Hematopoietic multipotent progenitor cell treated with erythropoietin and hydrocortisone succinate and interleukin-3 and kit ligand, for 17 days (in vitro differentiated cells): ENCODE measurements at places on chromosomes 16 and 17.

- no peak for DNase-seq
Observed at GRCh38 chr17:48012151-48012520, 25.5 kb downstream of the COPZ2 start.

DNA sequence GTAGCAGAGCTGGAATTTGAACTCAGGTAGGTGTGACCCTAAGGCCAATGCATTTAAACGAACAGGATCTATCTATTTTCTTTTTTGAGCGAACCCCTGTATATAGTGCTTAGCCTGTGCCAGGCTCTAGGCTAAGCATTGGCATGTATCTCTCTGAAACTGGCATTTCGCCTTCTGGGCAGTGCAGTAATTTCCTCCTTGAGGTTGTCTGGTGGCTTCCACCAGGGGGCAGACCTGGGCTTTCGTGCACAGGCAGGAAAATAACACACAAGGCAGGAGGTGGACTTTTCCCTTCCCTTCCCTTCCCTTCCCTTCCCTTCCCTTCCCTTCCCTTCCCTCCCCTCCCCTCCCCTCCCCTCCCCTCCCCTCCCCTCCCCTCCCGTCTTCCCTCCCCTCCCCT is 34.4 kb upstream of the PRKCB start:
- DNase-seq, result peak; percentile 58

DNA sequence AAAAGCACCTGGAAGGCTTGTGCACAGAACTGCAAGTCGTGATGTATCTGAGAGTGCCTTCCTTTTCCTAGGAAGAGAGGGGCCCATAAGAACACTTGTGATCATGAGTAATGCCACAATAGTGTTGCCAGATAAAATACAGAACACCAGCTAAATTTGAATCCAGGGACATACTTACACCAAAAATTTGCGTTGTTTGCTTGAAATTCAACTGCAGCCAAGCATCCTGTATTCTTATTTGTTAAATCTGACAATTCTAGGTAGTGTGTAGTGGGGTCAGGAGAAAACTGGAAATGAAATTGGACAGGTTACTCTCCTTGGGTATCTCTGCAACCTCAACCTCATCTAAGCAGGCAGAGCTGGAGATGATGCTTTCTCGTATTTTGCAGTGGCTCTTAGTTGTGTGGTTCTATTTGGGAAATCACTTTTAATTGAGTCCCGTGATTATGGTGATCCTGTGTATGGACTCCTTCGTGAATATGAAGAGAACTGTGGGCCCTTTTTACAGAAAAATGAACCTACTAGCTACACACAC is 12.0 kb downstream of the SLC35B1 start:
- DNase-seq, result no peak

DNA sequence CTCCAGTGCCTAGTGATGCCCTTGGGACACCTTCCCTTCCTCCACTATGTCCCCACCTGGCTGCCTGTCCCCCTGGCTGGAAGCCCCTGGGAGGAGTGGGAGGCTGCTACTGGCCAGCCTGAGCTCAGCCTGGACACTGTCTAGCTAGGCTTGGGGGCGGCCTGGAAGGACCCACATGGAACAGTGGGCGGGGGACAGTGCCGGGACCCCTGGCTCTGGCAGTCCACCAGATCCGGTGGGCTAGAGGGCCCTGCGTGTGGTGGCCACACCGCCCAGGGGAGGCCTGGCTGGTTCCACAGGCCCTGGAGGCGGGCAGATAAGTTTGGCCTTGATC is 388.0 kb upstream of the TNRC6C start:
- peak; percentile 22 for DNase-seq

DNA sequence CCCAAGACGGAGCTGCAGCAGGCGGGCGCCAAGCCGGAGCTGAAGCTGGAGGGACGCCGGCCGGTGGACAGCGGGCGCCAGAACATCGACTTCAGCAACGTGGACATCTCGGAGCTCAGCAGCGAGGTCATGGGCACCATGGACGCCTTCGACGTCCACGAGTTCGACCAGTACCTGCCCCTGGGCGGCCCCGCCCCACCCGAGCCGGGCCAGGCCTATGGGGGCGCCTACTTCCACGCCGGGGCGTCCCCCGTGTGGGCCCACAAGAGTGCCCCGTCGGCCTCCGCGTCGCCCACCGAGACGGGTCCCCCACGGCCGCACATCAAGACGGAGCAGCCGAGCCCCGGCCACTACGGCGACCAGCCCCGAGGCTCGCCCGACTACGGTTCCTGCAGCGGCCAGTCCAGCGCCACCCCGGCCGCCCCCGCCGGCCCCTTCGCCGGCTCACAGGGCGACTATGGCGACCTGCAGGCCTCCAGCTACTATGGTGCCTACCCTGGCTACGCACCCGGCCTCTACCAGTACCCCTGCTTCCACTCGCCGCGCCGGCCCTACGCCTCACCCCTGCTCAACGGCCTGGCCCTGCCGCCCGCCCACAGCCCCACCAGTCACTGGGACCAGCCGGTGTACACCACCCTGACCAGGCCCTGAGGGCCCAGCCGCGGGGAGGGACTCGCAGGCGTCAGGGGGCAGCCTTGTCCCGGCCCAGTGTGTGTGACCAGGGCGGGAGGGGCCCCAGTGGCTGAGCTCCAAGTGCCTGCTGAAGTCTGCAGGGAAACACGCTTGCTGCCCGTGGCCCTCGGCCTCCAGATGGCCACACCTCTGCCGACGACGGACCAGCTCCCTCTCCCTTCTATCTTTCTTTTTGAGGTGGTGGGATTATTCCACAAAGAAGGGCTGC is 3.4 kb downstream of the SOX8 start:
- DNase-seq, result no peak

GRCh38 chr17:69103557-69104233 is 38.0 kb downstream of the ABCA6 start:
- DNase-seq, result no peak

DNA sequence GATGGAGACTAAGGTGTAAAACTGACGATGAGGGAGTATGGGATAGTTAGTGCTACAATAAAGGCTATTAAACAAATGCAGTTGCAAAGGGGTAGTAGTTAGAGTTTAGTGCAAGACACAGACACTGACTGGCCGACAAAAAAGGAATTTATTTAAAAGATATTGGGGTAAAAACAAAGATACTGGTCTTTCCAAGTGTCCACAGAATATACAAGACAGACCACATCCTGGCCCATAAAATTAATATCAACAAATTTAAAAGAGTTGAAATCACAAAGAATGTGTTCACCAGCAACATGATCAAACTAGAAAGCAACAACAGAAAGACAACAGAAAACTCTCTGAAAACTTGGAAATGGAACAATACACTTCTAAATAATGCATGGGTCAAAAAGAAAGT is 54.7 kb downstream of the CFDP1 start:
- DNase-seq, result no peak

DNA sequence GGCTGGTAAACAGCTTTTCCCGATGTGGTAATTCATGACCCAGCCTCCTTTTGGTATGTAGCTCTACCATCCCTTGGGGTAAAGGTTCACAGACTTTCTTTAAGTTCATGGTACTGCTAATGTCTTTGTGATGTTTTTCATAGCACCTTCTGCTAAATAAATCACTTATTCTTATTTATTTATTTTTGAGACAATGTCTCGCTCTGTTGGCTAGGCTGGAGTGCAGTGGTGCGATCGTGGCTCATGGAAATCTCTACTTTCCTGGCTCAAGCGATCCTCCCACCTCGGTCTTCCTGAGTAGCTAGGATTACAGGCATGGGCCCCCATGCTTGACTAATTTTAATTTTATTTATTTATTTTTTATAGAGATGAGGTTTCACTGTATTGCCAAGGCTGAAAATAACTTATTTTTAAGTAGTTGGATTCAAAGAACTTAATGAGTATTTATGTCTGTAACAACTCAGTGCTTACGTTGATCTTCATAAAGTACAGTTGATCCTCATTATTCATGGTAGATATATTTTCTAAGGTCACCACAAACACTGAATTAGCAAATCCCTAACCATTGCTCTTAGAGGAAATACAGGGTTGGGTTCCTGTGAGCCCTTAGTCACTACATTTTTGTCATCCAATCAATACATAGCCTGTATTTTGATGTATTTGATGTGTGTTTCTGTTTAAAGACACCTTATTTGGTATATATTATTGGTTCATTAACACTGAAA is 97.1 kb downstream of the SHISA9 start:
- no peak for DNase-seq

GRCh38 chr17:81083125-81083765 is 48.3 kb downstream of the BAIAP2 start:
- DNase-seq, result no peak

DNA sequence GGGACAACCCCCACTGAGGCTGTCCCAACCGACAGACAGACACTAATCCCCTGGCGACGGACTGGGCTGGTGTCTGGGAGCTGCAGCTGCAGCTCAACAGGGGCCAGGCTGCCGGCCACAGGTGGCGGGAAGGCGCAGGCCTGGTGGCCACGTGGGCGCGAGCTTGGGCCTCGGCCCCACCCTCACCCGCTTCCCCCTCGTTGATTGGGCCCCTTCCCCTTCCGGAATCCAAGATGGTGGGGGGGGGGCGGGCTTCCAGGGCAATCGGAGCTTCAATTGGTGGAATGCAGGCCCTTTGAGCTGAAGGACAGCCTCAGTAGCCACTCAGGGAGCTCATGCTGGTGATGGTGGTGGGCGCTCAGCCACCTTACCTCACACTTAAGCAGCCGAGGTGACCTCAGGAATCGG is 8.7 kb upstream of the TBX4 start:
- no peak for DNase-seq

- DNase-seq, result no peak
Observed at GRCh38 chr17:82435601-82436583, 14.7 kb downstream of the CYBC1 start.

GRCh38 chr16:29974291-29975133 is 844 bp downstream of the TAOK2 start:
- DNase-seq, result no peak

GRCh38 chr16:30011714-30012504 is 1.1 kb upstream of the DOC2A start:
- DNase-seq, result no peak

GRCh38 chr17:27463235-27463677 is 7.0 kb downstream of the KSR1 start:
- no peak for DNase-seq

- peak; percentile 89 for DNase-seq
Observed at GRCh38 chr17:40072040-40072734, 9.4 kb downstream of the THRA start.

DNA sequence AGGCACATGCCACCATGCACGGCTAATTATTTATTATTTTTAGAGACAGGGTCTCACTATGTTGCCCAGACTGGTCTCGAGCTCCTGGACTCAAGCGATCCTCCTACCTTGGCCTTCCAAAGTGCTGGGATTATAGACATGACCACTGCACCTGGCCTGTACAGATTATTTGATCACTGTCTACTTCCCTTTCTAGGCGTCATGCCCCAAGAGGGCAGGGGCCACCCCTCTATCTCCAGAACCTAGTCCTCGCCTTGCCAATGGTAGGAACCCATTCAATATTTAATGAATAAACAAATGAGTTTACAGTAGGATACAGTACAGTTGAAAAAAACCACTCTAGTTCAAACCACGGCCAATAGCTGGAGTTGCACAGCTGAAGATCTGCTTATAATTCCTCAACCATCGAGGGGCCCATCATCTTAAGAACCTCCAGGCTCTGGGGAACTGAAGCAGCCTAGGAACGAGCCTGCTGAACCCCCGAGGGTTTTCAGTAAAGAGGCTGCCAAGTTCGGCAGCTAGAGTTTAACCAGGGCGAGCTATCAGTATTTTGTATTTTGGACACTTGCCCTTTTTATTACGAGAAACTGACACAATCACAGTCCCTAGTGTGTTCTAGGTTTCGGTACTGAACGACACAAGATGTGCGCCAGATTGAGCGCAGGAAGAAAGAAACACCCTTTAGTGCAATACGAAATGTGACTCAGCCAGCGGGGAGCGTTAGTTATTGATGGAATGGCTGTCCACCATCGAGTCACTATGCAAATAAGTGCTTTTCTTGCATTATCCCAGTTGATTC is 14.6 kb downstream of the ADCY9 start:
- no peak for DNase-seq

GRCh38 chr17:751269-752001 is 629 bp downstream of the GEMIN4 start:
- no peak for DNase-seq

GRCh38 chr17:28974451-28974850 is 23.1 kb upstream of the PHF12 start:
- DNase-seq, result no peak

GRCh38 chr16:88442727-88443576 is 10.1 kb upstream of the ZFPM1 start:
- peak; percentile 85 for DNase-seq

DNA sequence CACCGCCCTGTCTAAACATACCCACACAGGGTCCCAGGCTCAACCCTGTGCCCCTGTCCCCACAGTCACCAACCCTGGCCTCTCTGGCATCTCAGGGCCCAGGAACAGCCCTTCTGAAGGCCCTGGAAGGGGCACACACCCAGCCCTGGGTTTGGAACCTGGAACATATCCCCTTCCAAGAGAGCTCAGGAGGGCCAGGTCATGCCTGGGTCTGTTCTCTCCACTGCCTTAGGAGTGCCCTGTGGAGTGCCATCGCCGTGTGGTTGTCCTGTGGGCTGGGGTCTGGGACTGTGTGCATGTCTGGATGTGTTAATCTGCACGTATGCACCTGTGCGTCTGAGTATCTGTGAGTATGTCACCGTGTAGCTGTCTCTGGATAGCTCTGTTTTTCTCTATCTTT is 45.2 kb upstream of the ACSM2B start:
- DNase-seq, result no peak

DNA sequence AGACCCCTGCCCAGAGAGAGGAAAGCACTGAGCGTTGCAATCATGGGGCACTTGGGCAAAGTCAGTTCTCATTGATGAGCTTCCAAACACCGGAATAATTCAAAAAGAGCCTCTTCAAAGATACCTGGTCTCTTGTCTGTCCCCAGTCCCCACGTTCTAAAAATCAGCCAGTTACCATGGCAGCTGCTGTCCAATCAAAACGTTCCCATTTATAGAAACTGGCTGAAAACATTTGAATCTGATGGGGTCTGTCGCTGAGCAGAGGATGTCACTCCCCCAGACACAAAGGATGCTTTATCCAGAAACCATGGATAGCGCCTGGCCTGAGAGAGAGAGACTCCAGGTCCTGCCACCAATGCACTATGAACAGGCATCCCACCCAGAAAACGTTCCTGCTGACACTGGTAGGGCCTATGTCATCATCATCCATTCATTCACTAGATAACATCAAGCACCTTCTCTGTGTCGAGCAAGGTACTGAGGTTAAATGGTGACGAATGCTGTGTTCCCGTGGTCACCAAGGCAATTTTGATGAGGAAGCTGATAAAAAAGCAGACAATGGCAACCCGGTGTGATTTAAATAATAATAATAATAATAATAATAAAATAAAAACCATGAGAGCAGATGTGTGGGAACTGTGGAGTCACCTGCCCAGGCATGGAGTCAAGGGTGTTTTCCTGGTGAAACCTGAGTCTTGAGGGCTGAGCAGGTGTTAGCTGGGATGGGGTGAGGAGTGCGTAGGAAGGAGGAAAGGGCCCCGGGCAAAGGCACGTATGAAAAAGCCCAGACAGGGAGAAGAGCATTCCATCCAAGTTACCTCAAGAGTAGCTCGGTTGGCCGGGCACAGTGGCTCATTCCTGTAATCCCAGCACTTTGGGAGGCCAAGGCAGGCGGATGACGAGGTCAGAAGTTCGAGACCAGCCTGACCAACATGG is 19.0 kb upstream of the CALB2 start:
- DNase-seq, result no peak
